ENCODE measurements at places on chromosomes 3 and 15.

DNA sequence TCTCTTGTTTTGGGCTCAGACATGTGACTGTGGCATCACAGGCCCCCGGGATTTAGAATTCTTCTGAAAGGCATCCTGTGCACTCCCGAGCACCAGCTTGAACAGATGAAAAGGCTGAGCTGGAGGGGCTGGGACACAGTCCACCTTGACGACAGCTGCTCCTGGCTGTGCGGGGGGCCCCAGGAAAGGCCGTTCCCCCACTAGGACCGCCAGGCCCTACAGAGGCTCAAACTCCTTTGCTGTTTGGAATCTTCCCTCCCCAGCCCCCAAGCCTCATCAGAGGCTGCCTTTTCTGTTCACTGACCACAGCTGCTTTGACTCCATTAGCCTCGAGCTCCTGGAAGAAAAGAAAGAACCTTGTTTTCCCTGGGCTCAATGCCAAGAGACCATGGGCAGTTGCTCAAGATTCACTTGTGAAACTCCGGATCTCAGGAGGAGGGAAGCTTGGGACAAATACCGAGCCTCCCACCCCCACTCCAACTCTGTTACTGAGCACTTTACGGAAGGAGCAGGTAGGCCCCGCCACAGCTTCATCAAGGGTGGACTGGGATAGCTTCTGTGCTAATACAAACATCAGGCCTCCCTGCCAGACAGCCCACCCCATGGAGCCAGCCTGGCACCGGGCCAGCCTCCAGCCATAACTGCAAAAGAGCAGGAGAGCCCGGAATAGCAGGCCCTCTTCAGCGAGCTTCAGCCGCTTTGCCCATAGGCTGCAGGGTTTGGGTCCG lies 15.7 kb downstream of the CIDEC start:
- DNase-seq, result peak; percentile 66

GRCh38 chr3:49009396-49009795 lies 2.2 kb downstream of the WDR6 start:
- no peak for DNase-seq

GRCh38 chr15:26890451-26890850 lies 23.6 kb downstream of the GABRA5 start:
- DNase-seq, result no peak

- DNase-seq, result no peak
Observed at GRCh38 chr3:59506191-59506590, 456.4 kb upstream of the CFAP20DC start.

Measured in Calu3 (cell line).